Fibroblast of skin of back (primary cell): ENCODE measurements at places on chromosomes 6 and 20.

GRCh38 chr6:52929321-52930164 lies 20.0 kb upstream of the GSTA3 start:
- peak; percentile 95 for DNase-seq

DNA sequence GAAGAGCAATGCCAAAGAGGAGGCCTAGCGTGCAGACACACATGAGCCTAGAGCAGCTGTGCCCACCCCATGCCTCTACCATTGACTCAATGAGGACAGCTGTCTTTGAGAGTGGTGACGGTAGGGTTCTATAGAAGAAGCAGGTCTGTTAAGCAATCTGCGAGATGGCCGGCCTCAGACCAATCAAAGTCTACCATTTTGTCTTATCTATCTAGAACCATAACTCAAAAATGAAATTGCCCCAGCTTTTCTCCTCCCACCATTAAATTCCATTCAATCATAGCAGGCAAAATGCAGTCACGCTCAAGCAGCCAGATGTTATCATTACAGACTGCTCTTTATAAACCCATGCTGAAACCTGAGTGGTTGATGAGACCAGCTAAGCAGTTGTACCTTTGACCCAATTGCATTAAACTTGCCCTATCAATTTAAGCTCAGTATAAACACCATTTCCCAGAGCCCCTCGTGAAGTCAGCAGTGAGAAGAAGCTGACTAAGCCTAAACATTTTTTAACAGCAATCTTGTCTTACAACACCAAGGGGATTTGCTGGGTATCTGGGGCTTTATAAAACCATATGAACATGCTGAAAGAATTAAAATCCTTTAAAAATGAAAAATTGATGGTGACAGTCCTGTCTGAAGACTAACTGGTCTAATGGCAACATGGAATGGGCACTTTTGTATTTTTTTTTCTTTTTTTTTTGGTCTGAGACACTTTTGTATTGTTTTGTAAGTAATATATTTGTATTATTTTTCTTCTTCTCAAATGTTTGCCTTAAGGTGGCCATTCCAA lies 57.5 kb downstream of the FOXC1 start:
- peak; percentile 8 for DNase-seq

DNA sequence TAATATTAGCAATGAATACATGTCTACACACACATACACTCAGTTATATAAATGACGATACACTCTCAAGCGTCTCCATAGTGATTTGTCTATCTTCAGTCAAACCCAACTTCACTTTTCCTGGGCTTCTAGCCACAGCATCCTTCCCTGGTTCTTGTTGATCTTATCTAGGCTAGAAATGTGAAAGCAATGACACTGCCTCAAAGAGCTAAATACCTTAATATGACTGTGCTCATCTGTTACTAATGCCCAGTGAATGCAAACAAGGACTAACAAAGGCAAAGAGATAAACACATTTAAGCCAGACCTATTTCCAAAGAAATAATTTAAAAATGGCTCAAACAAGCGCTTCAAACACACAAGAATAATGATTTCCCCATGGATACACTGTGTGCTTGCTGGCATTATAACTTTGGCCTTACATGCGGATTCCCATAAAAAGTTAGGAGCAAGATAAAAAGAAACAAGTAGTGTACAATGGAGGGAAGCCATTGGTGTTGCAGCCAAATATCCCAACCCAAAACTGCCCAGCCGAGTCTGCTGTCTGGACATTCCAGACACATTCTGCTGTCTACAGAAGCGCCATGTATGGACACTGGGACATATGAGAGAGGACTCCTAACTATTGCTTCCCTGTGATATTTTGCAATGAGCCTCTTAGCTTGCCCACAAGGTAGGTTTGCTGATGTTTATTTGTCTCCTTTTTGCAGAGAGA lies 19.5 kb upstream of the DAAM2 start:
- peak; percentile 77 for DNase-seq

DNA sequence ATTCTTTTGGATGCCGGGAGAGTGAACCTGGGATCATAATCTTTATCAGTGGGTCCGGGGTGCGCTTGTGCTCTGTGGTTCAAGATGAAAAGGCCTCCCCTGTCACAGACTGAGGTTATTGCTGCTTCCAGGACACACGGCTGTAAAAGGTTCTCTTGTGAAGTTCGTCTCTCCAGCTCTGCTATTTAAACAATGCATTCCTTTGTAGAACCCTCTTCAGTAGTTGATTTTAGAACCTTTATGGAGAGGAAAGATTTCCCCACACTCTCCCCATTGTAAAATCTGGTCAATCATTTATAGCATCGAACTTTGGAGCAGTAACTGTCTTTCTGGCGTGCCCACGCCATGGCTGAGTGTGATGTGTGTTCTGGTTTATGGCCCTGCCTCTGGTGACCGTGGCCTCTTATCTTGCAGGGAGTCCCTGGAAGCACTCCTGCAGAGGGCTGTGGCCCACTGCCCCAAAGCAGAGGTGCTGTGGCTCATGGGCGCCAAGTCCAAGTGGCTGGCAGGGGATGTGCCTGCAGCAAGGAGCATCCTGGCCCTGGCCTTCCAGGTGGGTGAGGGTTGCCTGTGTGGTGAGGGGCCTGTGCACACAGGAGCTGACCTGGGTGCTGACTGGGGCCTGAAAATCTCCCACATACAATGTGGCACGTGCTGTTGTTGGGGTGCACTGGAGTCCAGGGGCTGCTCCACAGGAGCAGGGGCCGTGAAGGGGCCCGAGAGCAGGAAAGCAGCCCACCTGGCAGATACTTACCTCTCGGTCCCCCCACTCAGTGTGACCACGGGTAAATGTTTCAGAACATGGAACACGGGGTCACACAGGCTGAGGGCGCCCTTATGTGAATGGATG lies 11.6 kb upstream of the C20orf204 start:
- no peak for DNase-seq

GRCh38 chr6:115091461-115091860 lies 748.6 kb upstream of the HS3ST5 start:
- DNase-seq = peak; percentile 29

DNA sequence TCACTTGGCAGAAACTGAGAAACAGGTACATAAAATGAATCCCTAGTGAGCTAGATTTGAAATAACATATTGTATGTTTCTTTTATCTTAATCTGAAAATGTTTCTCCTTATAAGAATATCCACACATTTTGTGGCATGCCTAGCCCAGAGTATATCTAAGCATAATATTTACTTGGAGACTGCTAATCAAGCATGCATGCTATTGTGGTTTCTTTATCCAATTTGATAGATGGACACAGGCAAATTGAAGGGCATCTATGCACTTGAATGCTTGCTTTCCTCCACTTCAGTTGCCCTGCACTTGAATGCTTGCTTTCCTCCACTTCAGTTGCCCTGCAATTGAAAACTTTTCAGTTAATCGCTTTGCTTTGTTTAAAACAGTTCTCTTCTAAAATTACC lies 729.8 kb downstream of the TBC1D32 start:
- peak; percentile 12 for DNase-seq

DNA sequence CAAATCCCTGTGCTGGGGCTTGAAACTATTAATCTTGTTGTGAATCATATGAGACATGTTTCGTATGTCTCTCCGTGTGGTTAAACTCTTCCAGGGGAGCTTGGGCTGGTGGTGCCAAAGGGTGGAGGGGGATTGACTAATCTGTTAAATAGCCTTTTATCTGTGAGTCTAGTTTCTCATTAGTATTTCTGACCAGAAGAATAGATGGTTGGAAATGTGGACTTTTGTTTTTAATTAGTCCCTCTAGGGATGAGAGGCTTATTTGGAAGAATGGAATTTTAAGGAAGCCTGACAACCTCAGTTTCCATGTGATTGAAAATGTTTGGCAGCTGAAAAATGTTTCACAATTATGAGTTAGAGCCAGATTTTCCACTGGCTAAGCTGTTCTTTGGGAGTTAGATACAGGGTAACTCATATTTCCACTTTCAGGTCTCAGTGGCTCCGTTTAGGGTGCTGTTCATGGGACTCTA lies 117.3 kb downstream of the BCKDHB start:
- peak; percentile 83 for DNase-seq

- DNase-seq = no peak
Measured at GRCh38 chr20:17681726-17682102, 328 bp downstream of the RRBP1 start.

DNA sequence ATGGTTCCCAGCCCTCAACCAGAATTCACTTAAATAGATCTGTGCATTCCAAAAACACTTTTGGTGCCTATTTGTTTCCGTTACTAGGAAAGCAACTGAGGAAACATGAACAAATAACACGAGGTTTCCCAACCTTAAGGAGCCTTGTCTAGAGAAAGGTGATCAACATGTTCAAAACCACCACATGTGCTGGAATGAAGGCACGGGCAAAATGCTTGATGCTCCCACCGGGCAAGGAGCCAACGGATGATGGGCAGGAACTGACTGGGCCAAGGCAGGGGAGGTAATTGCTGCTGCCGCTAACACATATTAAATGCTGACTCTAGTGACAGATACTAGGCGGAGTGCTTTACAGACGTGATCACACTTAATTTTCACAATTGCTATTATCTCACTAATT lies 2.5 kb downstream of the MYLK4 start:
- DNase-seq = no peak

DNA sequence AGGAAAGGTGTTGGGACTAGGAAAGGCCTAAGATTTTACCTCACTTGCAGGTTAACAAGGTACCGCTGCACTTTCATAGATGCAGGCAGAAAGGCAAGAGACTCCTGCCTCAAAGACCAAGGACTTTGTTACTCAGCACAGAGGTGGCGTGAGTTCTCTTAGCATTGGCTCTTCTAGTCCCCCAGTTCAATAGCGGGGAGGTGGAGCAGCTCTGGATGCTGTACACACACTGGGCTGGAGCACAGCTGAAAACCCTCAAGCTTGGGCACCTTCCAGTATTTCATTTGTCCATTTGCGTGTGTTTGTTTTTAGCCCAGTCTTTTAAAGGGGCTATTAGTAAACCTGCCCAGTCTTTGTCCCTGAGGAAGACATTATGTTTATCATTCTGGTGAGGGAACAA lies 345.2 kb downstream of the FARS2 start:
- no peak for DNase-seq

DNA sequence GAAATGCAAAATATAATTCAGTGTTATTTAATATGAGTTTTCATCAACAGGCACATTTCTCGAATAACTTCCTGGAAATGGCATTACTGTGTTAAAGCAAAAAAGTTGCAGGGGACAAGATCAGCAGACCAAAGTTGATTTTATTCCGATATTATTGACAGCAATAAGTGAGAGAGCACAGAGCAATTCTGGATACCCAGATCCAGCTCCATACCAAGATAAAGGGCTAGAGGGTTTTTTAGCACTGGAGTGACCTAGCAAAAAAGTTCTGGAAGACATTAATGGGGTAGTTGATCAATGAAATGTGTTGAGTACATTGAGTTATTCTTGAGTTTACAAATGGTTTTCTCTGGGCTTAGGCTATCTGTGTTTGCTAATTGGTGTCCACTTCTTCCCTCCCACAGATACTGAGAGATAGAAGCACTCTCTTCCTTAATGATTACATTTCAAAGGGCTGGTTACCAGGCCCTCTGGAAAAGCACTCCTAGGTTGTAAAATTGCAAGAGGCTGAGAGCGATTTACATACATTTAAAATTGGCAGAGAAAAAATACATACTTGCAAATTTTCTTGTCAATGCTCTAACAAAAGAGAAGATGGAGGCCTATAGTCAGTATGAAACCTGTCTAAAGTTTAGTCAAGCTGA lies 47.0 kb upstream of the MANEA start:
- DNase-seq = no peak

DNA sequence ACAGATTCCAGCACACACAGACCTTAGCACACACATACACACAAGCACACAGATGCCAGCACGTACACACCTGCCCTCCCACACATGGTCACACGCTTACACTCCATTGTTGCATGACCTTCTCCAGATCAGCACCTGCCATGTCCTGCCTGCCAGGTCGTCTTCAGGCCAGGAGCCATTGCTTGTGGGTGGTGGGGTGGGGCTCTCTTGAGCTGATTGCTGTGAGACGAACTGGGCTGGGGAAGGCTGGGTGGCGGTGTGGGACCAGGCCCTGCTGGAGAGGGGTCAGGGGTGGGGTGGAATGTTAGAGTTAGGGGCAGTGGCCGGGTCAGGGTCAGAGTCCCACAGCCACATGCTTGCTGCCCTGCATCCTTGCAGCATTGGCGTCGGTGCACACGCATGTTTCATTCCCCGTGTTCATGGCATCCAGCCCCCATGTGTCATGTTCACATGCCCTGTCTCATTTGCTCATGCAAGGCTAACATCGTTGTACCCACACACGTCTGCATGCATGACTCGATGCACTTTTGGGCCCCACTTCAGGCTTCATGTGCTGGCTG lies 6.5 kb upstream of the NPBWR2 start:
- no peak for DNase-seq

- no peak for DNase-seq
Measured at GRCh38 chr6:109001291-109001894, 93.3 kb downstream of the SESN1 start.

GRCh38 chr6:131910956-131911355 lies 40.2 kb downstream of the CCN2 start:
- no peak for DNase-seq

GRCh38 chr6:40439026-40439800 lies 148.0 kb downstream of the LRFN2 start:
- DNase-seq = no peak

GRCh38 chr6:30683183-30683979 lies 3.1 kb downstream of the PPP1R18 start:
- no peak for DNase-seq

- DNase-seq = no peak
Measured at GRCh38 chr6:130840050-130840449, 12.8 kb downstream of the SMLR1 start.

- DNase-seq = no peak
Measured at GRCh38 chr20:25160467-25160866, 35.0 kb upstream of the ENTPD6 start.

DNA sequence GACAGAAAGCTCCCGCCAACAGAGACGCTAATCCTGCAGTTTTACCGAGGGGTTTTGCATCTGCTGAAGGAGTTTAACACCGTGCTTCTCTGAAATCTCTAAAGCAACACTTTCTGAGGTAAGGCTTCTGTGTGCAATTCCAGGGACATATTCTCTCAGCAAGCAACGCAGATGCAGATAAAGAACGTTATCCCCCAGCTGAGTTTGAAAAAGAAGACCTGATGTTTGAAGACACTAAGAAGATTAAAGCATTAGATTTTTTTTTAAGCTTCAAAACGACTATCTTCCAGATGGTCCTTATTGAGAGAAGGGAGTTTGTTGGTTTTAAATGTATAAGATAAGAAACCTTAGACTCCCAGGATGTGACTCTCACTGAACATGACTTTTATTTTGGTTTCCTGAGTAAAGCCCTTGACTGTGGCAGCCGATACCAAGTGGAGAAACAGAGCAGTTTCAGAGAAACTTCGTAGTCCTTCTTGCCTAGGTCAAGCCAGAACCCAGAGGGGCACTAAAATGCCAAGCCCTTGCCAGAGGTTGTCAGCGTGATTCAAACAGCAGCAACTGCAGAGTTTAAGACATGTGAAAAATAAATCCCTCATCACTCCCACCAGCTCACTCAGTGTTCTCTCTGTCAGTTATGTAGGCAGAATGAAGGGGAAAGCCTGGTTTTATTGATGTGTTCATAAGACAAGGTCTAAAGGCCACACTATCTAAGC lies 353.3 kb upstream of the CNR1 start:
- no peak for DNase-seq
